C1 segment of cervical spinal cord (tissue), 14 donors: ENCODE measurements at places on chromosomes 5 and 9.

- no peak for DNase-seq
Measured at GRCh38 chr9:115627511-115627910, 509.6 kb upstream of the TNC start.

GRCh38 chr9:125397736-125398135, 136.1 kb downstream of the GAPVD1 start:
- DNase-seq = no peak

GRCh38 chr9:130053504-130054324, at the start of gene GPR107:
GPR107 (plus strand) TSS chr9:130053906; CDS start chr9:130053933, 27 bp downstream.
- peak; percentile 49 for DNase-seq

DNA sequence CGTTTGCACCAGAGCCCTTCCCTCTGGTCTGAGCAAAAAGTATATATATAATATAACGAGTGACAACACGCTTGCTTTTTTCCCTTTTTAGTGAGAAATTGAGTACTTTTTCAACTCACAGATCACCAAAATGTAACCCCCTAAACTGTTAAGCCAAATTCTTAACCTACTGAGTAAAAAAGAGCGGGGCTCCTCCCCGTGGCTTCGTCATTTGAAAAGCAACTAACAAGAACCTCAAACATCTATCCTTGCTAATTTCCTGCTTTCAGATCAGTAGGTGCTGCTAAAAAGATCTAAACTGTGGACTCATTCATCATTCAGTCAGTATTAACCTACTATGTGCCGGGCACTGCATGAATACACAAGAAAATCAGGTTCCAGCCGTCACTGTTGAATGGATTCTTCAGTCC, 1.0 kb upstream of the PTBP3 start:
- no peak for DNase-seq
